Activated gamma-delta T cell treated with Interleukin-2 at 50 U/mL for 16 hours (primary cell): ENCODE measurements at places on chromosomes 2 and 18.

DNA sequence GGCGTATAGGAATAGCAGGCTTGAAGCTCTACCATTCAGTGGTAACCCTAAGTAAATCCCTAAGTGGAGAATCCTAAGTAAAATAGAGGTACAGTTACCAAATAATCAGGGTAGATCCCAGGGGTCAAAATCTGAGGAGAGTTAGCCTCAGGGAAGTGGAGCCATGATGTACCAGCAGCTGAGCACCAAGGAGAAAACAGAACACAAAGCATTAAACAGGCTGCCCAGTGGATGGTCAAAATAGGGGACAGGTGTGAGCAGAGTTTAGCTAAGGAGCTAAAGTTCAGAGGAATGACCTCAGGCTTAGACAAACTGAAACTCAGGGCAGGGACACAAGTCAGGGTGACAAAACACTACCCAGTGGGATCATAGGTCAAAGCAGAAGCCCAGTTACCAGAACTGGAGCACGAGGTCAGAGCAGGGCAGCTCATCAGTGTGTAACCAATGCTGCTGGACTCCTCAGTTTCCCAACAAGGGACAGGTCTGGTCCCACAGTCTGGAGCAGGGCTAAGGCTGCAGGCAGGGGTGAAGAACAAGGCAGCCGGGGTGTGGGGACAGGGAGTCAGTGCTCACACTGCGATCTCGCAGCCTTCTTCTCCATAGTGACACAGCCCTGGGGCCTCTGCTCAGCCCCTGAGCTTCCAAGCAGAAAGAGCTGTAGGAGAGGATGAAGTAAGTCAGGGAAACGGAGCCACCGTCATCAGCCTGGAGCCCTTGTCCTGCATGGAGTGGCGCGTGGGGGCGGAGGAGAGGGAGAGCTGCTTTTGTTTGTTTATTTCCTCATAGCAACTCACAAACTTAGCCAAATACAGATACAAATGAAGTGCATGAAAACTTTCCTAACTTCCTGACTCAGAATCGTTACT lies 264.0 kb downstream of the MREG start:
- DNase-seq, result no peak

DNA sequence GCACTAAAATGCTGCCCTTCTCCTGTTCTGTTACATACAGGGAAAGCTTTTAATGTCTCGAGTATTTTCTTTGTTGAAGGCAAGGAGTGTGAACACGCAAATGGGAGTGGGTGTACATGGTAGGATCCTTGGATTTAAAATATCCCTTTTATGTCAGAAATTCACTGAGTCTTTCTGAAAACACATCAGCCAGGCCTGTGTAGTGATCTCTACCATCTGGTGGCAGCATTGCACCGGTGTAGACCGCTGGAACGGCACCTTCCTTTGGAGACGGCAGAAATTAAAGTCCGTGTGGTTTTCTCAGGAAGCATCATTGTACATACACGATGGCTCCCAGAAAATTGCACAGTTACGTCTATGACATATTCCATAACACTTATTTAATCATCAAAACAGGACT lies 515.8 kb downstream of the GALR1 start:
- no peak for DNase-seq

DNA sequence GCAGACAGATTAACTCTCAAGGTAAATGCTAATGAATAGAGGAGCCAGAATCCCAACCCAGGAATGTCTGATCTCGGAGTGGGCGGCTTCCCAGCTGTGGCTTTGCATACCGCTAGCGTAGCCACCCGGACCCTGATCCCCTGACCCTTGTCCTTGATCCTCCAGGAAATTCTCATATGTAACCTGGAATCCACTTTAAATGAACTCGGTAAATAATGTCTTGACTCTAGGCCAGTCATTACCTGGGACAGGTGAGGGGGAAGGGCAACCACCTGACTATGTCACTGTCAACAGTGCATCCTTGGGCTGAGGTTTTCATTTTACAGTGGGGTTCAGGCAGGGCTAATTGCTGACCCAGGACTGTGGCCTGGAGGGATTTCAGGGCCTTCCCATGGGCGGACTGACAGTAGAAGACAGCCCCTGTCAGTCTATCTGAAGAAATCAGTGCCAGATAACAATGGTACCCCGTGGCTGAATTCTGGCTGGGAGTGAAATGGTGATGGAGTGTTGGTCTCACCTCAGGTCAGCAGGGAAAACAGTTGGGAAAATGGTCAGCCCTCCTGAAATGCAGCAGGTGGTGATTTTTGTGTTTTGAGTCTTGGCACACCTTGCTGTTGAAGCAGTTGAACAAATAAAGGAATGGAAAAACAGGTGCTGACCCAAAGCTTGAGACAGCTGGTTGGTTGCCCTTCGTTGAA lies 9.6 kb downstream of the ACKR3 start:
- DNase-seq, result no peak

- DNase-seq, result no peak
Measured at GRCh38 chr2:233455491-233455890, 101.2 kb downstream of the DGKD start.

DNA sequence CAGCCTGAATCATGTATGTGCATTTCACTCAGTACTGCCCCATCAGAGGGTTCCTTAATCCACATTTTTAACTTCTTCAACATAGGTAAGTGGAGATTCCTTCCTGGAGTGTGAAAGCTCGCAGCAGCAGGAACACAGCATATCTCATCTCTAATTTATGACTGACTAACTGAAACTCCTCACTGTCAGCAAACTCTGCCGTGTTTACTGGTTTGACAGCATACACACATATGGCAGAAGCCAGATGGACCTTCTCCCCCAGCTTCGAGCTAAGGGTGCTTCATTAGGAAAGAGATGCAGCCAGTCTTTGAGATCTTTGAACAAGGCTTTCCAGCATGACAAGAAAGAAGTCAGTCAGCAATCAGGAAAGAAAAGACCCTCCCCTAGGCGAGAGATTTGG lies 200.3 kb upstream of the ACVR2A start:
- no peak for DNase-seq

DNA sequence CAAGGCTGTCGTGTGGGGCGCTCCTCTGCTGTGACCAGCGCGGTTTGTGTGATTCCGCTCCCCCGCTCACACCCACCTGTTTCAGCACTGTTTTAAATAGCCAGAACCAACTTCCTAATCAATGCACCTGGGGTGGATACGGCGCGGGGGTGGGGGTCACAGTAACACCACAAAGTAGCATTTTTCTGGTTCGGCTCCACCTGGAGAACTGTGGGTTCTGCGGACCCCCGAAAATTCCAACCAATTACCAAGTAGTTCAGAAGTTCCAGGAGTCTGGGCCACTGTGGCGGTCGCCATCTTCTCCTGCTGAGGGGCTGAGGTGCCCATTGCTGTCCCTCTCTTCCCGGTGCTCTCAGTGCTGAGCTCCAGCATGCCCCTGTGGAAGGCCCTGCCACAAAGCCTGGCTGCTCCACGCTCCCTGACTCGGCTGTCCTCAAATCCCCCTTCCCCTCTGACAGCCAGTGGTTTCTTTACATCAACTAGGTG lies 79.4 kb downstream of the GFPT1 start:
- DNase-seq, result no peak
